ENCODE measurements at places on chromosomes 3 and 15.

DNA sequence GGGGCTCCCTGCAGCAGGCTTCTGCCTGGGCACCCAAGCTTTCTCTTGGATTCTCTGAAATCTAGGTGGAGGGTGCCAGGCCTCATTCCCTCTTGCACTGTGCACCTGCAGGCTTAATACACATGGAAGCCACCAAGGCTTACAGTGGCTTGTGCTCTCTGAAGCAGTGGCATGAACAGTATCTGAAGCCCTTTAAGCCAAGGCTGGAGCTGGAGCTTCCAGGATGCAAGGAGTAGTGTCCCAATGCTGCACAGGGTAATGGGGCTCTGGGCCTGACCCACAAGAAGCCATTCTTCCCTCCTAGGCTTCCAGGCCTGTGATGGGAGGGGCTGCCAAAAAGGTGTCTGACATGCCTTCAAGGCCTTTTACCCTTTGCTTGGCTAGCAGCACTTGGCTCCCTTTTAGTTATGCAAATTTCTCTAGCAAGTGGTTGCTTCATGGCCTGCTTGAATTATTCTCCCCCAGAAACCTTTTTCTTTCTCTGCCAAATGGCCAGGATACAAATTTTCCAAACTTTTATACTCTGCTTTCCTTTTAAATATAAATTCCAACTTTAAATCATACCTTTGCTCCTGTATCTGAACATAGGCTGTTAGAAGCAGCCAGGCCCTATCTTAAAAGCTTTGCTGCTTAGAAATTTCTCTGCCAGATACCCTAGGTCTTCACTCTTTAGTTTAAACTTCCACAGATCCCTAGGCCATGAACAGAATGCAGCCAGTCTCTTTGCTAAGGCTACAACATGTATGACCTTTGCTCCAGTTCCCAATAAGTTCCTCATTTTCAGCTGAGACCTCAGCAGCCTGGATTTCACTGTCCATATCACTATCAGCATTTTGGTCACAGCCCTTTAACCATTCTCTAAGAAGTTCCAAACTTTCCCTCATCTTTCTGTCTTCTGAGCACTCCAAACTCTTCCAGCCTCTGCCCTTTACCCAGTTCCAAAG is 201.1 kb upstream of the LRRFIP2 start:
- DNase-seq = no peak

DNA sequence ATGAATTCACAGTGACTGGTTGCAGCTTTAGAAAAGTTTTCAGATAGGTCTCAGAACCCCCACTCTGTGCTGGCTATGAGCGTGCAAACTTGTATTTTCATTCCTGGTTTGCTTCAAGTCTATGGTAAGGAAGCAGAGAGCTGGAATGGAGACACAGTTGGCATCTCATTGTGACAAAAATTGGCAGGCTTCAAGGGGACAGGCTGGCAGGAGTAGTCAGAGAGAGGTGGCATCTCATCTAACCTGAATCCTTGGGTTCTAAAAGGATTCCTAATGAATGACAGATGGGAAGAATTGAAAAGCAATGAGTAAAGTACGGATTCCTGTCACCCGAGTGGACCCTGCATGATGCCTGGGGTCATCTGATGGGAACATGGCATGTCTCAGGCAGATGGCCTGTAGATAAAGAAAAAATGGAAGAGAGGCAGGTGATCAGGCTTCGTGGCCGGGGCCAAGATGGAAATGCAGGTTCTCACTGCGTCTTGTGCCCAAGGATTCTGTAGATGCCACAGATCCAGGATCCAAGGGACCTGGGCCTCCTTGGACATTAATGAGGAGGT is 89.4 kb upstream of the ABHD17C start:
- DNase-seq = no peak

- DNase-seq = no peak
These were observed 14.9 kb downstream of the DPH3 start for GRCh38 chr3:16249886-16250285.

GRCh38 chr3:32685543-32686185 is 676 bp downstream of the CNOT10 start:
- no peak for DNase-seq

DNA sequence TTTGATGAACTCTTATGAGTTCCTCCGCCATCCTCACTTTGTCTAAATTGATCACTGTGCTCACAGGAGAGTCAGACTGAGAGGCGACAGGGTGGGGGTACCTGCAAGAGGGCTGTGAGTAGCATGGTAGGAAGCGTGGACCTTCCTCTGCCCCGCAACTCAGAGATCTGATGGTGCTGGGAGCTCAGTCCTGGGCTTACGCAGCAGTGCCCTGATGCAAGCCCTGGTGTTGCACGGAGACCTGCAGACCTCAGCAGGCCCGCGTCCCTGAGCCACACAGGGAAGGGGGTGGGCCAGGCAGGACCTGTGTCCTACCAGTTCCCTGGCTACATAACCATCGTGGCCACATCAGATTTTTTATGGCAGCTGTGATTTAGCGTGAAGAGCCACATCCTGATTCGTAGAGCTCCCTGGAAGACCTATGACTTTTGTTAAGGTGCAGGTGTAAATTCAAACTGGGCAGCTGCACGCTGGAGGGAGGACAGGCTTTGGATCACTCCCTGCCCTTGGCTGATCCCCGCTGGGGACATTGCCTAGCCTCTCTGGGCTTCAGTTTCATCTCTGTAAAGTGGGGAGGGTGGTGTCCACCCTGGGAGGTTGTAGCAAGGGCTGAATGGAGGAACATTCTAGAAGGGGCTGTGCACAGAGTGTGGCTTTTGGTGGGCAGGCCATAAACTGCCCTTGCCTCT is 176.1 kb downstream of the KLF13 start:
- DNase-seq = no peak

All from B cell (primary cell).